ENCODE measurements at places on chromosomes 5 and 9.
A peak's percentile ranks its signal among the peaks of the same experiment; 100 is the strongest.

- H3K27ac ChIP-seq = peak overlapping the region; percentile 61
- no peaks in the 10 kb centered on the region for H3K36me3 ChIP-seq
- H3K27me3 ChIP-seq = no peaks in the 10 kb centered on the region
- H3K4me1 ChIP-seq = peaks cover 44% of the 10 kb centered on the region
- DNase-seq = peak; percentile 89
Observed at GRCh38 chr9:124239249-124240073, 18.3 kb upstream of the NEK6 start.

- H3K4me3 ChIP-seq = peak overlapping the region; percentile 44
- no peaks in the 10 kb centered on the region for H3K36me3 ChIP-seq
- H3K27me3 ChIP-seq = no peaks in the 10 kb centered on the region
- DNase-seq = peak; percentile 90
- H3K27ac ChIP-seq = peak overlapping the region; percentile 83
Observed at GRCh38 chr5:72951671-72952468, 4.0 kb upstream of the FCHO2 start.

DNA sequence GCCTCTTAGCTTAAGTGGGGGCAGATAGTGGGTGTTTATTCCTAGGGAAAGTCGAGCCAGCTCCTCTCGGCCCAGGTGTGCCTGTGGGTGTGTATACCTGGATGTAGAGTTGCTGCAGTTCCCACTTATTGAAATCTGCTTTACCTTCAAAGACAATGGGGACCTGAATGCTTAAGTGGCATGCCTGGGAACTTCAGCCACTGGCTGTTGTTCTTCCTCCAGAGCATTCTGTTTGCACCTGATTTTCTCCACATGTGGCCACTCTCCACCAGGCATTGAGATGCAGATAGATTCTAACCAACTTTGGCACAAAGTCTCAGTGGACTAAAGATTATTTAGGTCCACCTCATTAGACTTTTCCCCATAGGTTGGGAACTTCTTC, 186.8 kb downstream of the ZNF462 start:
- DNase-seq = no peak
- no peaks in the 10 kb centered on the region for H3K36me3 ChIP-seq
- no peaks in the 10 kb centered on the region for H3K4me1 ChIP-seq
- H3K27ac ChIP-seq = no peak overlapping the region

GRCh38 chr5:159935946-159936345, 19.7 kb downstream of the ADRA1B start:
- no peak overlapping the region for H3K4me3 ChIP-seq
- no peak overlapping the region for H3K27ac ChIP-seq

- H3K4me3 ChIP-seq = no peak overlapping the region
- no peak for DNase-seq
- H3K36me3 ChIP-seq = peaks cover 17% of the 10 kb centered on the region
- H3K27ac ChIP-seq = no peak overlapping the region
Observed at GRCh38 chr9:132631685-132632084, 38.1 kb downstream of the DDX31 start.

DNA sequence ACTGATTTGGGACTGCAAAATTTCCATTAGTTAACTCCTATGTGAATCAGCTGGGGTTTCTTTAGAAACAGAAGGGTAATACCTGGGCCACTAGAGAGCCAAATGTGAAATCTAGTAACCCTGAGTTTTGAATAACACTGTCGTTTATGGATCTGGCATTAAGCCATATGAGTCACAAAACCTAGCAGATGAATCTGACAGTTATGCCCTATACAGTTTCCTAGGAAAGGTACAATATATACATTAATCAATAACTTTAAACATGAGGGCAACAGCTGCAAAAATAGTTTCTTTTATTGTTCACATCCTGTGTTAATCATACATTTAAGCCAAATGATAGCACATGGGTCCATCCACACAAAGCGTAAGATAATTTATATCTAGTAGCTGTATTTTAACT, 56.9 kb downstream of the PAM start:
- H3K27me3 ChIP-seq = no peaks in the 10 kb centered on the region
- H3K36me3 ChIP-seq = no peaks in the 10 kb centered on the region
- H3K4me3 ChIP-seq = no peak overlapping the region
- H3K4me1 ChIP-seq = peaks cover 15% of the 10 kb centered on the region
- no peak for DNase-seq
- H3K27ac ChIP-seq = no peak overlapping the region

DNA sequence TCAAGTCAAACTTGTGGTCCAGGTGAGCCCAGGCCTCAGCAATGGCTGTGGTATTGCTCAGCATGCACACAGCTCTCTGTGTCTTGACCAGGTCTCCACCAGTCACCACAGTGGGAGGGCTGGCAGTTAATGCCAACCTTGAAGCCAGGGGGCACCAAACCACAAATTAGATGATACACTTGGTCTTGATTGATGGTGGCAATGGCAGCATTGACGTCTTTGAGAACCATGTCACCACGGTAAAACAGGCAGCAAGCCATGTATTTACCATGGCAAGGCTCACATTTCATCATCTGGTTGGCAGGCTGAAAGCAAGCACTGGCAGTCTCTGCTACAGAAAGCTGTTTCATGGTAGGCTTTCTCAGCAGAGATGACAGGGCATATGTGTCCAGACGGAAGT, 40.0 kb downstream of the NIM1K start:
- H3K4me3 ChIP-seq = no peak overlapping the region
- DNase-seq = no peak
- no peaks in the 10 kb centered on the region for H3K27me3 ChIP-seq

DNA sequence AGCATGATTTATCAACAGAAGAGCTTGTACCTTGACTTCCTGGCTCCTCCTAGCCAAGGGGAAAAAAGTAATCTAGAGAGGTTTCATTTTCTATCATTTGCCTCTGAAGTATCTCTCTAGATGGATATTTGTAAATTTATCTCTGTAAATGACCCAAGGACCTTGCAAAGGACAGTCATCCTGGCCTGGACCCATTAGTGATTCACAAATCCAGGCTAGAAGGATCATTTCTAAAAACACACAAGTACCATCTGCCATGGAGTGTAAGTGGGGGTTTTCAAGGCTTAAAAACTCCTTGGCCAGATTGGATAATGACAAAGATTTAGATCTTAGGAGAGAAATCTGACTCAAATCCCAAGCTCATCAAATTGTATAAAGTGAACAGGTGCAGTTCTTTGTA, 8.1 kb downstream of the TTC23L start:
- no peaks in the 10 kb centered on the region for H3K27me3 ChIP-seq
- no peaks in the 10 kb centered on the region for H3K36me3 ChIP-seq
- no peaks in the 10 kb centered on the region for H3K4me1 ChIP-seq

Data from CD14-positive monocyte (primary cell).